ENCODE measurements at places on chromosomes 5 and 9.

DNA sequence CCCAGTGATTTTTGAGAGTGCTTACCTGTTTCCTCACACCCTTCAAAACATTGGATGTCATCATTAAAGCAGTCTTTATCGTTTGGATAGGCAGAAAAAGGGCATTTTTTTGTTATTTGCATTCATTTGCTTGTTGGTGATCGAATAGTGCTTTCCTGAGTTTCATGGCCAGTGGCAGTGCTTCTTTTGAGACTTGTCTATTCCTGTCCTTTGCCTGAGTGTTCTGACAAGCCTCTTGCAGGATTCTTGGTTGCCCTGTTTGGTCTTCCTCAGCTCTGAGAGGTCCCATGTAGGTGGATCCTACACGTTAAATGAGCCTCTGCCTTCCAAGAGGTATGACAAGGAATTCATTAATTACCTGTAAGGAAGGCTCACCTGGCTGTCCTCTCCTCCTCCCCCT lies 52.8 kb downstream of the DAB2IP start:
- DNase-seq: no peak

DNA sequence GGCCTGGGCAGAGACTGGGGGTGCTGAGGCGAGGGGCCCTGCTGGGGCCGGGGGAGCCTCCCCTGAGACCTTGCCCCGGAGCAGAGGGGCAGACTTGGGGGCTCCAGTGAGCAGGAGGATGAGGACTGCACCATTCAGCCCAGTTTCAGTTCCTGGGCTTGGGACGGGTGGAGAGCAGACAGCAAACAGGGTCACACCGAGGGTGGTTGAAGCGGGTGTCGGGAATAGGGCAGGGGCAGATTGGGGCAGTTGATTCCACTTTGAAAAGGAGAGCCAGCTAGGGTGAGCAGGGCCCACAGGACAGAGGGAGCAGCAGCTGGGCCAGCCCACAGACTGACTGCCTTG lies 4.5 kb downstream of the GRK6 start:
- no peak for DNase-seq

GRCh38 chr5:132222649-132223038 lies 5.0 kb downstream of the P4HA2 start:
- no peak for DNase-seq

DNA sequence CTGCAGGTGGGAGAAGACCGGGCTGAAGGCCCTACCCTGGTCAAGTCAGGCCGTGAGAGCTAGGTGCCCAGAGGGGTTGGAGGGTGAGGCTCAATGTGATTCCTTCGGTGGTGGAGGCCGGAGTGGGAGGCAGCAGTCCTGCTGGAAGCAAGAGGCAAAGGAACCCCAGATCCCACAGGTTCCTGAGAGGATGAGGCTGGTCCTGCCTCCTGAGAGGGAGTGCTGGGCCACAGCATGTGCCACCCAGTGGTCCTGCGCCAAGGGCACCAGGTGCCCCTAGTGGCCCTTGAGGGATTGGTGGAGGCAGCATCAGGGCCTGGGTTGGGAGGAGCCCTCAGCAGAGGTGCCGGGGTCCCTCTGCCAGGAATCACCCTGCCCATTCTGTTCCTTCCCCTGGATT lies 59.1 kb downstream of the BARX1 start:
- DNase-seq: no peak

GRCh38 chr5:128197896-128198522 lies 114.4 kb downstream of the SLC12A2 start:
- DNase-seq: no peak

DNA sequence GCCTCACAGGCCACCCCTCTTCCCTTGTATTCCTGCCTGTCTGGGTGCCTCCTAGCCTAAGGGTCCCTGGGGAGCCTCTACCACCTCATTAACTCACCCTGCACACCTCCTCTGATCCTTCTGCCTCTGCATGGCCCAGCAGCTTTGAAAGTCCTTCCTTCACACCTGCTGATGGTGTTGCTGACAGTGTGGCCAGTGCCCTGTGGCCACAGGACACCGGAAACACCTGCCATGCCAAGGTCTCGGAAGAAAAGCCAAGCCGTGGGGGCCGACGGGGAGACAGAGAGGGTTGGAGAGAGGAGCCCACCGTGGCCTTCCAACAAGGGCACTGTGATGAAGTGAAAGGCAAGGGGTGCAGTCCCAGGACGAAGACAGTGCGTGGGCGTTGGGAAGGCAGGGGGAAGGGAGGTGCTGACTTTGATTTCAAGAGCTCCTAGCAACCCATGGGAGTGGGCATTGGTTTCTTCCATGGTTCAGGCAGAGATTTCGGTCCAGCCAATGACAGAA lies 4.1 kb downstream of the BTNL9 start:
- no peak for DNase-seq

DNA sequence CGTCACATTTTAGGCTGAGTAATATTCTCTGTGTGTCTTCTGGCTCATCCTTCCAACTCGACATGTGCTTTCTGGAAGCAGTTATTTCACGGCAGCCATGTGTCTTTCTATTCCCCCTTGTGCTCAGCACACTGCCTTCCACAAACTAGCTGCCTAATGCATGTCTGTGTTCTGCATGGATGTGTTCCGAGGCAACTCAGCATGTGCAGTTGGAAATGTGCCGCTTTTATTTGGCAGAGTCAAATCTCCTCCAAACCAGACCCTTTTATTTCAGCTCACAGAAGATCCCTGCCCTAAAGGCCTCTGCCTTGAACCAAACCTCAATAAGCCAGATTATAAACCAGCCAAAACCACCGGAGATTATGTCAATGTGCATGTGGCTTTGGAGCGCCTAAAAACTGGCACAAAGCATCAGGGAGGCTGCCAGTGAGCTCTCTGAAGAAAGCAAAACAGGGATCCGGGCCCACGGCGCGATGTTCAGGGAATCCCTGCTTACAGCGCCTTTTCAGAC lies 360.2 kb downstream of the DEPDC1B start:
- no peak for DNase-seq

DNA sequence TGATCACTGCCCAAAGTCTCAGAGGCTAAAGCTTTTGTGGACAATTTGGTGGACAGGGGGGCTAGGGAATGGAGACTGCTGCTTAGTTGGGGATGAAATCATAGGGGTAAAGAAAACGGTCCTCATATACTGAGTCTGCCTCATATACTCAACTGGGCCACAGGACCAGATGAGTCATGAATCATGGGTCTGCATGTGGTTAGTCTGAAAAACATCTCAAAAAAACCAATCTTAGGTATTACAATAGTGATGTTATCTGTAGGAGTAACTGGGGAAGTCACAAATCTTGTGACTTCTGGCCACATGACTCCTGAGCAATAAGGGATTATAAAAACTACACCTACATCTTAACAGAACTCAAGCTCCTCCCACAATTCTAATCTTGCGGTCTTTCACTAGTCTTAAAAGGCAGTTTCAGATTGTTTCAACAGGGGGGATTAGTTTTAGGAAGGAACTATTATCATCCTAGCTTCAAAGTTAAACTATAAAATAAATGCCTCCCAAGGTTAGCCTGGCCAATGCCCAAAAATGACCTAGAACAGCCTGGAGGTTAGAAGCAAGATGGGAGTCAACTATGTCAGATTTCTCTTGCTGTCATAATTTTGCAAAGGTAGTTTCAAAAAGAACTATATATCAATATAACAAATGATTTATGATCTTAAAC lies 17.5 kb downstream of the TMEM161B start:
- no peak for DNase-seq

GRCh38 chr9:133701981-133702797 lies 36.0 kb downstream of the SARDH start:
- DNase-seq: no peak

- no peak for DNase-seq
These were observed 23.6 kb downstream of the TPD52L3 start for GRCh38 chr9:6351737-6352136.

- no peak for DNase-seq
These were observed 401.4 kb upstream of the KLF4 start for GRCh38 chr9:107890921-107891465.

GRCh38 chr5:41218929-41219657 lies 5.8 kb upstream of the C6 start:
- no peak for DNase-seq

DNA sequence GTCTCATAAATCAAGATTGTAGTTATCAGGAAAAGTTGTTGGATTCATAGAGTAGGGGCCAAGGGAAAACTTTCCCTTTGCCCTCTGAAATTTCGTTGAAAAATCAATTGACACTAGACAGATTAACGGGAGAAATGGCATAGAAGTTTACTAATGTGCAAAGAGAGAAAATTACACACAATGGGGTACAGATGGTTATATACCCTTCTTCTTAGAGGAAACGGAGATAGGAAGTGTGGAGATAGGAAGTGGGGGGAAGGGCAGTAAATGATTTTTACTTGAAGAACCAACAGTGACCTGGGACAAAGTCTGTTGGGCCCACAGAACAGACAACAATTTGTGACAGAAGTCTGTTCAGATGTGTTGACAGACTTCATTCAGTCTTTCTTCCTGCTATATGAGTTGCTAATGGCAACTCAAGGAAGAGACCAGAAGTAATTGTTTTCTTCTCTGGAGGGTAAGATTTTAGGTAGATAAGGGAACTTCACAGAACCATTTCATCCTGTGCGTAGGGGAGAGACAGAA lies 177.9 kb downstream of the C9orf152 start:
- DNase-seq: no peak

- DNase-seq: no peak
These were observed 391.4 kb downstream of the ELAVL2 start for GRCh38 chr9:23434654-23435053.

- DNase-seq: no peak
These were observed 47.2 kb upstream of the LIFR start for GRCh38 chr5:38603691-38604090.

DNA sequence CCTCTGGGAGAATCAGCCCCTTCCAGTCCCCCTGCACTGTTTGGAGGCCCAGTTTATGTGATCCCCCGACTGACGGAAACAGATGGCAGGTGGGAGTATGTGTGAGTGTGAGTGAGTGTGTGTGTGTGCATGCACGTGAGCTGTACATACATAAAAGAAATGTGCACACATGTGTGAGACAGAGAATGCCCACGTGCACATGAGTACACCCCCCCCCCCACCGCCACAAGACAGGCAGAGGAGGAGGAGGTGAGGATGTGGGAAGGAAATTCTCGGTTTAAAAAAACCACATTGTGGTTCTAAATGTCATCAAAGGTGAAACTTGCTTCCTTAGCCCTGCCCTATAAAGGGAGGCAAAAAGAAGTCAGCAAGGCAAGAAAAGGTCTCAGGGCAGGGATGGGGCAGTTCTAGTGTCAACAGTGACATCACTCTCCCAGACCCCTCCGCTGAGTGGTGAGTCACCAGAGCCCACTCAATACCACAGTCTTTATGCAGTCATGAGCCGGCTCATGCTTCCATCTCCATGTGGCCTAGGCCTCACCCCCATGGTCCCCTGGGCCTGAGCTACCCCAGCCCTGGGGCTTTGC lies 79.2 kb upstream of the HSPA9 start:
- no peak for DNase-seq

DNA sequence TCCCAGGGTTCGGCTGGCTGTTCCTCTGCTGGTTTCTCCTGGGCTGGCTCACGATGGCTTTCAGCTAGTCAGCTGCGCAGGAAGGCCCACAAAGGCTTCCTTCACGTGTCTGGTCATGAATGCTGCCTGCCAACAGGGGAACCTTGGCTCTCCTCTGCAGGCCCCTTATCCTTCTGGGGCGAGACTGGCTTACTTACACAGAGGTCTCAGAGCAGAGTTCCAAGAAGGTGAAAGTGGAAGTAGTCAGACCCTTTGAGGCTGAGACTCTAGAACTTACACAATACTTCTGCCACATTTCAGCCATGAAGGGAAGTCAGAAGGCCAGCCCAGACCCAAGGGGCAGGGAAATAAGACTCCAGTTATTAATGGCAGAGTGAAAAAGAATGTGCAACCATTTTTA lies 99.5 kb downstream of the LHFPL2 start:
- no peak for DNase-seq

DNA sequence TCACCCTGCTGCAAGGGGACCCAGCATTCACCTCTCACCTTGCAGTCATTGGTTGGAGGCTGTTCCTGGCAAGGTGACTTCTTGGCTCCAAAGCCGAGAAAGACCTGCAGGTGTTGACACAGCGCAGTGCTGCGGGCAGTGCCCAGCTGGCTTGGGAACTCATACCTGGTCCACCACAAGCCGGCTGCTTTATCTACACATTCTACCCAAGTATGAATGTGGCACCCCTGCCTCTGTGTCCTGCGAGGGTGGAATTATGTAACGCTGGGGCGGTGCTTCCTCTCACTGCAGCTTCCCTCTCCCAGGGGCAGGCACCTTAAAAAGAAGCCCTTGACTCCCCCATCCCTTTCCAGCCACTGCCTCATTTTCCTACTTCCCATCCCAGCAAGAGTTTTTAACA lies 2.5 kb upstream of the ZMYND19 start:
- DNase-seq: no peak

DNA sequence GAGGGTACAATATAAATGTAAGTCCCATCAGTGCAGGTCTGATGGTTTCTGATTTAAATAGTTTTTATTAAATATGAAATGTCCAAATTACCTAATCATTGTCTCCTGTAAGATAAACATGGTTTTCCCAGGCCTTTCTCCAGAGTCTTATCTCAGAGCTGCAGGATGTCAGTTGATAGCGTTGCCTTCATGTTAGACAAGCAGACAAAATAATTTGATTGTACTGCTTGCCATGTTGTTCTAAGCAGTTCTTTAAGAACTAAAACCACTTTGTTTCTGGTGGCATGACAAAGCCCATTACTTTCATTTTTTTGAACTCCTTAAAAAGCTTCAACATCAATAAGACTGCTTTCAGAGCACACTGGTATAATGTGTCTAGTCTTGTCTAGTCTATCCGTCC lies 1073.5 kb downstream of the MAT2B start:
- DNase-seq: no peak

DNA sequence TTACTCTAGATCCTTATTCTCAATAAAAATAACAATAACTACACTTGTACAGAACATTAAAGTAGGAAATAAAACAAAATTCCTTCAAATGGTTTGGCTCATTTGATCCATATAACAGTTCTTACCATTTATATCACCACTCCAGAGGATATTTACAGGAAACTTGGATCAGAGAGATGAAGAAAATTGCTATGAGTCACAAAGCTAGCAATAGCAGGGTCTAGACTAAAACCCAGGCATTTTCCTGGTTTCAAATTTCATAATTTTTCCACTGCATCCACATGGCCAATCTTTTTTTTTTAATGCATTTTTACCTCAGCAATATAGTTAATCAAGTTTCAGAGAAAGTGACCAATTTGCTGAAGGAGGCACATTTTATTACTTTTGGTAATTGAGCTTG lies 299.2 kb downstream of the ELAVL2 start:
- no peak for DNase-seq

DNA sequence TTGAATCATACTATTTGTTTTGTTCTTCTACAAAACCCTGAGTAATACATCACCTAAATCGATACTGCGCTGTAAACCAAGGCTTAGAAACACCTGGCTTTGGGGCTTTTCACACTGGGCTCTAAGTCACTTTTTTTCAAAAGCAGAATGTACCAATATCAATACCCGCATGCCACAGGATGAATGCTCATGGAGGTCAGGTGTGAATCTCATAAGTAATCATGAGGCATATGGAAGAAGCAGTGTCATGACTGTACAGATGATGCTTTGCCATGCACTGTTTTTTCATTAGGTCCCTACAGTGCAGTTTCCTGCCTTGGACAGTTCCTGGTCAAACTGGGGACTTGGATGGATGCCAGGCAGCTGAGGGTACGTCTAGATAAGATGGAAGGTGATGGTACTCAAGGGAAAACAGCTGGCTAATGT lies 49.0 kb upstream of the ATG10 start:
- DNase-seq: no peak

Measured in AG09309 (cell line).